ENCODE measurements at places on chromosomes 3 and 15.

GRCh38 chr3:94162700-94163099 lies 99.8 kb downstream of the NSUN3 start:
- DNase-seq: no peak

DNA sequence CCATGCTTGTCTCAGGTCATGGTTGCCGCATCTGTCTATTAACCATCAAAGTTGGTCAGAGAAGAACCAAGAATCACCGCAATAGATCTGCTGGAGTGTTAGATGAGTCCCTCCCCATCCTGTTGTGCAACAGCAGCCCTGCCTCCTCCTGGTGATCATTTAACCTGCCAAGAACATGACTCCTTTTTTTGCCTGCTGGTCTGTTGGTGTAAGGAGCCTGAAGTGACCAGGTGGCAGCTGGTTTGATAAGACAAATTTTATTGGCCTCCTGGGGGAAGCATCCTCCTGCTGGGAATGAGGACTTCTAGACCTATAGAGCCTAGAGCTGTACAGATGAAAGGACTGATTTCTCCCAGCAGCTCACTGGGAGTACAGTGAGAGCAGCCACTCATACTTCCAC lies 43.5 kb upstream of the RAF1 start:
- DNase-seq: no peak

DNA sequence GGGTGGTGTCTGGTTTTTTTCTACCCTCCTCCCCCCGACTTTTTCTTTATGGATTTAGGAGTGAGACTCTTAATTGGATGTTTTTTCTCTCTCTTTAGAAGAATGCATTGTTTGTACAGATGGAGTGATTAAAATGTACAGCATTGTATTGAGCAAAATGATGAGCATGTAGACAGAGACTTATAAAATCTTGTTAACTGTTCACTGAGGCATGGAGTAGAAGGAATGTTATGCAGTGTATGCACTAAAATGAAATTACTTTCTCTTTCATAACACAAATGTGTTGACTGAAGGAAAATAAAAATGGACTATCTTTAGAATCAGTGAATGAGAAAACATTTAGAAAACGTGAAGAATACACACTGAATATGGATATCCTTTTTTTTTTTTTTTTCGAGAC lies 39.8 kb downstream of the ZFAND6 start:
- DNase-seq: no peak

- no peak for DNase-seq
These were observed 59.7 kb downstream of the SEMA3G start for GRCh38 chr3:52385157-52385556.

- no peak for DNase-seq
These were observed 7.4 kb downstream of the RRP9 start for GRCh38 chr3:51934139-51934850.

GRCh38 chr15:73383310-73384189 lies 14.8 kb upstream of the HCN4 start:
- DNase-seq: no peak

DNA sequence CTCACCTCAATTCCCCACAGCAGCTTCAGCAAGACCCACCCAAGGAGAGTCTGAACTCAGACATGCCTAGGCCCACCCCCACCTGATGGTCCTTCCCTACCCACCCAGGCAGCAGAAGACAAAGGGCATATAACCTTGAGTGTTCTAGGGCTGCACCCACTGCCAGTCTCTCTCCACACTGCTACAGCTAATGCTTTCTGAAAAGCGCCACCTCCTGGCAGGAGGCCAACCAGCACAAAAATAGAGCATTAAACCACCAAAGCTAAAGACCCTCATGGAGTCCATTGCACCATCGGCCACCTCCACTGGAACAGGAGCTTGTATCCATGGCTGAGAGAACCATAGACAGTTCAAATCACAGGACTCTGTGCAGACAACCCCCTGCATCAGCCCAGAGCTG lies 11.3 kb upstream of the RPL39L start:
- peak; percentile 42 for DNase-seq

GRCh38 chr15:72271895-72272212 lies 500 bp downstream of the PARP6 start:
- DNase-seq: no peak

DNA sequence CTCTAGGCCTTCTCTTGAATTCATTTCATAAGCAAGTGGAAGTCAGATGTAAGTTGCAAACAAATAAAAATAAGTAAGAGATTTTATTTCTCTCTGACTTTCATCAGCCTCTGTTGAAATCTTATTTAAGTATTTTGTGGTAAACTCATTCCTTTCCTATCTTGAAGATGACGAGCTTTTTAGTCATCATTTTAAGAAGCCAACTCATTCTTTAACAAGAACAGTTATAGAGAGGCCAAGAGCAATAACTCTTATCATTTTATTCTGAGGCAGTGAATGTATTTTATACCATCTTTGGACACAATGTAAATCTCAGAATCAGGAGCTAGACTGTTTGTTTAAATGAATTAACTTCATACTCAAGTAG lies 147.5 kb upstream of the MBNL1 start:
- DNase-seq: no peak

DNA sequence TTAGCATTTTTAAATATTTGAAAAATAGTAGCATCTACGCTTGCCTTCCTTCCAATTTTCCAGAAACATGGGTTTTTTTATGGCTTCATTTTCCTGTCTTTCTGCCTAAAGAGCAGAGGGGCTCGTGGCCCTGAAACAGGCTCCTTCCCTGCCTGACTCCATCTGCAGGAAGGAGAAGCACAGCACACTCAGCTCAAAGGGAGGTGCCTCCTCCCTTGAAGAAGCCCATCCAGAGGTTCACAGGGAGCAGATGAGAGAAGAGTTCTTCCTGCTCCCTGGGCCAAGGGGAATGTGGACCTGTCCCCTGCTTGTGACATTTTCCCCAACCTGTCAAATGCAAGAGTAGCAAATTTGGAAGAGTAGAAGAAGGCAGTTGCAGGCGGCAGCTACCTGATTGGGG lies 55.8 kb downstream of the BBX start:
- DNase-seq: no peak

- no peak for DNase-seq
These were observed 161.1 kb upstream of the STT3B start for GRCh38 chr3:31371484-31372177.

- DNase-seq: no peak
These were observed 47.4 kb downstream of the MRPL46 start for GRCh38 chr15:88419830-88420229.
